Endothelial cell of umbilical vein (primary cell): ENCODE measurements at places on chromosomes 5 and 9. TPM values are rescaled to one million over a fixed set of nuclear protein-coding genes. Genes with fewer than 3 reads are reported as not detected.

- DNase-seq, result no peak
Measured at GRCh38 chr5:101955891-101956290, 340.2 kb downstream of the SLCO4C1 start.

The ROR2 gene
- polyA plus RNA-seq, result not detected in 2 replicates

- peak; percentile 71 for DNase-seq
Measured at GRCh38 chr9:127943731-127944144, 6.1 kb upstream of the DPM2 start.

DNA sequence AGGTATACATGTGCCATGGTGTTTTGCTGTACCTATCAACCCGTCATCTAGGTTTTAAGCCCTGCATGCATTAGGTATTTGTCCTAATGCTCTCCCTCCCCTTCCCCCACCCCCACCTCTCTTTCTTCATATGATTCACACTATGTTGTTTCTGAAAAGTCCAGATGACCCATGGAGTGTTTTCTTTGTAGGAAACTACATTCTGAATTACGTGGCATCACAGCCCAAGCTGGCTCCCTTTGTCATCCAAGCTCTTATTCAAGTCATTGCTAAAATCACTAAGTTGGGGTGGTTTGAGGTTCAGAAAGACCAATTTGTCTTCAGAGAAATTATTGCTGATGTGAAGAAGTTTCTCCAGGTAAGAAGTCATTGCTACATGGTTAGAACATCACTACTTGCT, 30.4 kb downstream of the RANBP17 start:
- DNase-seq, result peak; percentile 57

DNA sequence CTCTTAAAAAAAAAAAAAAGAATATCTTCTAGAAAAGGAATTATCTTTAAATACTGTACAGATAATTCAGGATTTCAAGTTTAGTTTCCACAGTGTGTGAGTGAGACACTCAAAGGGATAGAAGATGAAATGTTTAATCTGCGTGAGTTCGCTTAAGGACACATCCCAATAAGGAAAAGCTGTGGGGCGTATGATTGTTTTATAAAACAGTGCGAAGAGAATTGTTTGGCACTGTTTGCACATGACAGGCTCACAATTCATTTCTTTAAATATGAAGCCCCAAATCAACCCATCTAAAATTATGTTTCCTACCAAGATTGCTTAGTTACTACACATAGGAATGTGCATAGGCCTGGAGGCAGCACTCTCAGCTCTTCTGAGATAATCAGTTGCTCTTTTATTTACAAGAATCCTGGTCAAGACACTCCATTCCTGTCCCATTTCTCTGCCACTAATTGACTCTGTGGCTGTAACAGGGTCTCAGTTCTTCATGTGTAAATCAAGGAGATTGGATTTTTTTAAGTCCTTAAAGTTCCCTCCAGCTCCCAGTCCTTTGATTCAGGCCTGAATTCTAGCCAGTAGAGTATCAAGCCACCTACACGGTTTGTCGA, 60.1 kb downstream of the BHMT start:
- DNase-seq, result no peak
